Common myeloid progenitor, CD34-positive (primary cell): ENCODE measurements at places on chromosomes 1 and 21.

DNA sequence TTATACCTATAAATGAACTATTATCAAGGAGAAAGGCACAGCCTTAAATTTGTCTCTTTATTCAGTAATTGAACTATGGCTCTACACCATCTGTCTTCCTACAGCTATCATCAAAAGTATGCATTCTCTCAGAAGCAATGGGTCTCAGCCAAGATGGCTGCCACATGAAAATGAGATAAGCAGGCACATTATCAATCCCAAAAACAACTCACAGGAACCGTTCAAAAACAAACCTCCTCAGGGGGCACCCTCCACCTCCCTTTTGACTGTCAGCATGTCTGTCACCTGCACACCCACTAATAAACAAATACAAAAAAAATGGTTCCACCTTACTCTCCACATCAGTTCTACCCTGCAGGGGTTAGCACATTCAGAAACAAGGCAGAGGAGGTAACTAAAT, 23.6 kb downstream of the KIAA0319L start:
- DNase-seq: no peak

DNA sequence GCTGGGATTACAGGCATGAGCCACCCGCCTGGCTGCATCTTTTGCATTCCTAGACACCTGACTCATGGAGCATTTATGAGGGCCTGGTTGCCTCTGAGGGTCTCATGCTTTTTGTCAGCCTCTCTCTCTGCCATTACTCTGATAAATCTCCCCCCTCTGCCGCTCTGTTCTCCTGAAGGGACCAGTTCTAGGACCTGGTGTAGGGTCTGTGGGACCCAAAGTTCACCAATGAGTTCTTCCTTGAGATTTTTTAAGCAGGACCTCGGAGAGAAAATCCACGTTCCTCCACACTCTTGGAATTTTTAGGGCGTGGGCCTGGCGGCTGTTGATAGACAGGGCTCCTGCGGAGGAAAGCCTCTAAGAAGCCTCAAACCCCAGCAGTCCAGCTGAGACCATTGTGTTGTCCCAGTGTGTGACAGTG, 91.9 kb upstream of the ERRFI1 start:
- no peak for DNase-seq

DNA sequence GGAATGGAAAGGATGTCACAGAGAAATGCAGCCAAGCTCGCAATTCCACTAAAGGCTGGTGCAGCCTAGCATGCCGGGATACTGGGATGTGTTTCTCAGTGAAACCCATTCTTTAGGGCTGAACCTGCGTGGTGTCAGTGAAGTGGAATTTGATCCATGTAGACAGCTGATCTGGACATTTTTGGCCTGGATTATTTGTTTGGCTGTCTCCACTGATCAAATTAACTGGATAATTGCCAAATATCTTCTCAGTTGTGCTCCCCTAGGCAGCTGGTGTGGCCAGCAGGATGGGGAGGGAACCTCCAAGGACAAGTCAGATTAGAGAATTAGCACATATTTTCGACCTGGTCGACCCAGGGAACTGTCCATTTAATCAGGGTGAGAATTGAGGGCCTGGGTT, 318.4 kb downstream of the RPS6KC1 start:
- no peak for DNase-seq

DNA sequence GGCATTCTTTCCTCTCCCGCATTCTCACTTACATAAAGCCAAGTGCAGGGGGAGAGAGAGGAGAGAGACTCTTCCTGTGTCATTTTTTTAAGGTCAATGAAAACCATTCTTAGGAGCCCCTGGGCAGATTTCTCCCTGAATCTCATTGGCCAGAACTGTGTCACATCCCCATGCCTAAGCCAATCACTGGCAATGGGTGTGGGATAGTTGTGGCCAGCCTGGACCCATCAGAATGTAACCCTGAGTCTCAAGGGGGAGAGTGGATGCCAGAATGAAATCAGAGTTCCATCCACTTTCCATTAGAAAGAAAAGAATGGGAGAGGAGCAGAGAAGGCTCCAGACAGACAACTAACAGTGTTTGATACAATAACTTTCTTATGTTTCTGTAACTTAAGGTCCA, 31.2 kb upstream of the COQ8A start:
- DNase-seq: no peak

DNA sequence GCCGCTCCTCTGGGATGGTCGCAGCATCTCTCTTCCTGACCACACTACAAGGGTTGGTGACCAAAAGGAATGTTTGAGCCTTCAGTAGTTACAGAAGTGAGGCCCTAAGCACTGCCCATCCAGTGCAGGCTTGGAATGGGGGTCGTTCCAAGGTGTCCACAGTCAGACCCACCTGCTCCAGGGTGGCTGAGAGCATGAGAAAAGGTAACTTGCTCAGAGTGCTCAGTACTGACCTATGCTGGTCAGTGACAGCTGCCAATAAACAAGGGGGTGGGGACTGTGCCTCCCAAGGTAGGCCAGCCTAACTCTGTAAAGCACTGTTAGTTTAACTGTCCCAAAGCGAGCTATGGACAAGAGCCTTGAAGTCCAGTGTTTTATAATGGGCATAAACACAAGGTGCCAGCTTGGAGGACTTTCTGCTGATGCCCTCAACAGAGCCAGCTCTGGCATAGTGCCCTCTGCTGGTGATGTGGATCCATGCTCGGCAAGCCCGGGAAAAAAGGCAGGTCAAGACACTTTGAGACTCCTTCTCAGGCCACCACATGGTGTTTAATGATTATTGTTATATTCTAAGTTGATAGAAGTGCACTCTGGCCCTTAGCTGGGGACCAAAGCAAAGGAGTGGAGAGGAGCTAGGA, 78.1 kb upstream of the DNAH14 start:
- peak; percentile 59 for DNase-seq

GRCh38 chr1:36882536-36883285, 151.6 kb downstream of the GRIK3 start:
- DNase-seq: no peak

- DNase-seq: no peak
Observed at GRCh38 chr1:199747984-199748383, 279.5 kb upstream of the NR5A2 start.

- no peak for DNase-seq
Observed at GRCh38 chr1:83746234-83746633, 252.7 kb downstream of the TTLL7 start.

DNA sequence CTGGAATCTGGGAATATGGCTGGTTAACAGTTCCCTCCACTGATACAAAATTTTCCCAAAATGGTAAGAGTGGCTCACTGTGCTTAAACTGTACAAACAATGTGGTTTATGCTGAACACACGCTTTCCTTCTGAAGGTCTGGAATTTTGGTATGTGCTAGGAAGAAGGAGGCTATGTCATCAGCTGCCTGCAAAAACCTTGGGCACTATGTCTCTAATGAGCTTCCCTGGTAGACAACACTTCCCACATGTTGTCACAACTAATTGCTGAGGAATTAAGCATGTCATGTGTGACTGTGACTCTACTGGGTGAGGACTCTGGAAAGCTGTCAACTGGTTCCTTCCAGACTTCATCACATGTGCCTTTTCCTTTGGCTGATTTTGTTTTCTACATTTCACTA, 29.2 kb downstream of the IPP start:
- no peak for DNase-seq

DNA sequence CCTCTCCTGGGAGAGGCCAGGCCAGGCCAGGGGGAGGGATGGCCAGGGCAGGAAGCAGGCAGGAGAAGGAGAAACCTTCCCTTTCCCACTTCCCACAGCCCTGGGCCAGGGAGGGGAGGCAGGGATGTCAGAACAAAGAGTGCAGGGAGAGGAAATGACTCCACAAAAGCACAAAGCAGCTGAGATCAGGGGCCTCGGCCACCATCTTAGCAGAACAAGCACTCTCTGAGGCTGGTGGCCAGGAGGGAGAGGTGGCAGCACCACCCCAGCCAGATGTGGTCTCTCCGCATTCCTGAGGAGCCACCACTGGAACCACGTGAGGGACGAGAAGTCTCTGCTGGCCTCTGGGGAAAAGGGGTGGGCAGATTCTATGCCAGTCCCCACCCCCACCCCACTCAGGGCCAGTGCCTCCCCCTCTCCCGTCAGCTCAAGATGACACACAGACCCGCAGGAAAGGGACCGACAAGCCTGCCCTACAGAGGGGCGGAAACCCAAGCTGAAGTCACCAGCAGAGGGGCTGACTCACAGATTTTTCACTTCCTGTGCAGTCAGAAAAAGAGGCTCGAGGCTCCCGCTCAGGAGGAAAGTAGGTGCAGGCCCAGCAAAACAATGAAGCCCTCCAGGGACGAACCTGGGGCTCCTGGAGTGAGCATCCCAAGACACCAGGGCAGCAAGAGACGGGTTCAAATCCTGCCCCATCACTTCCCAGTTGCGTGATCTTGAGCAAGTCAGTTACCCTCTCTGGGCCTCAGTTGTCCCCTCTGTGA, 24.1 kb upstream of the ALDH4A1 start:
- peak; percentile 99 for DNase-seq

DNA sequence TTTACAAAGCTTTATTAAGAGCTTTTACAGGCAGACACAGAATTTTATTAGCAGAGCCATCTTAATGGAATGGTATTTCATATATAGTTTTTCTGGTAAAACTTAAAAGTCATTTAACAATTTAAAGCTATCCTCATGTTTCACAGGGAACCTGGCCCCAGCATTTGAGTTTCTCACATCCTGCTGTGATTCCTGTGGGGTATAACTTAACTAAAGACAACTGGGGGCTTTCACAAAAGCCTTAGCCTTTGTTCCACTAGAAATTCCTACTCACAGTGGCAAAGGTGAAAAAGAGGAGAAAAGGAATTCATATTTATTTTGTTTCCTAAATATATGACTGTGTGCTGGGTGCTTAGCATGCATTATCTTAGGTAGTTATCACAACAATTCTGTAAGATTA, 233.9 kb downstream of the DENND1B start:
- DNase-seq: no peak

GRCh38 chr1:158810311-158810710, 20.8 kb upstream of the MNDA start:
- no peak for DNase-seq

- no peak for DNase-seq
Observed at GRCh38 chr1:69195136-69195535, 372.6 kb upstream of the LRRC7 start.

DNA sequence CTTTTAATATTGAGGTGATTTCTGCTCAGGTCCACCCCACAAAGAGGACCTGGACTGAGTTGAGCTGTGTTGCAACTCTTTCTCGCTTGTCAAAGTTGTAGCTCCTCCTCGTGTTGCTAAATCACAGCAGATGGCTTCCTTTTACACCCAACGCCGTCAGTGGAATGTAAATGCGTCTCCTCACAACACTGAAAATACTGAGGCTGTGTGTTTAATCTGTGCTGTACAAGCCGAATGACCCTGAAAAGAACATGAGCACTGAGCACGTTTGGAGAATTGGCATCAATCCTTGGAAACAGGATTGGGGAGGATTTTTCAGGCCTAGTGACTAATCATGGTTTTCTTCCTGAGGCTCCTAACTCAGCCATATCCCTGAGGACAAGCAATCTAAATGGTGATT, 196.0 kb downstream of the CRB1 start:
- peak; percentile 33 for DNase-seq

- DNase-seq: no peak
Observed at GRCh38 chr1:50955116-50955515, 5.0 kb downstream of the FAF1 start.

DNA sequence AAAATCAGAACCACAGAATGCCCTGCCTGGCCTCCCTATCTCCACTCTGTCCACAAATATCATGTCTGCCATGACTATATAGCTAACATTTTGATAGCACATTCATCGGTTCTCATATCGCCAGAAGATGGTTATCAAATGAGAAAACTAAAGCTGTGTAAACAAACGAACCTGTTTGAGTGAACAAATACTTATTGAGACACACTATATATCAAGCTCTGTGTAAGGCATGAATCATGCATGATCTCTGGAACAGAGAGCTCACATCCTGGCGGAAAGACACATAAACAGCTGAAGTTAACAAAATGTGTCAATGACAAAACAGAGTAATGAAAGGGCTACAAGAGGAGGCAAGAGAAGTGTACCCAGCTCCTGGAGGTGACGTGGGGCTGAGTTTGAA, 13.1 kb downstream of the KCND3 start:
- no peak for DNase-seq

DNA sequence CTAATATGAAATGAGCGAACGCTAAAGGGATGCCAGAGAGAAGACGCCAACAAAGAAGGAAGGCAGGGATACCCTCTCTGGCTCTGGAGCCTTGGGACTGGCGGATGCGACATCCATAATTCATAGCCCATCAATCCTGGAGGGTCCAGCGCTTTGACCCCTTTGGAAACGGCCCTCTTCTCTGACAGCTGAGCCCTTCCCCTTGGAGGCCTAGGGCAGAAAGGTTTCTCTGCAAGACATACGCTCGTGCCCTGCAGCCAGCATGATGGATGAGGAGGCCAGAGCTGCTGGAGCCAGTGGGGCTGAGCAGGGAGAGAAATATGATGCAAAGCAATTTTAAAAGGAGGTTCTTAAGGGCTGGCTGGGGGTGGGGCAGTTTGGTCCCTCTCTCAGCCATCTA, 22.2 kb downstream of the OPTC start:
- no peak for DNase-seq

DNA sequence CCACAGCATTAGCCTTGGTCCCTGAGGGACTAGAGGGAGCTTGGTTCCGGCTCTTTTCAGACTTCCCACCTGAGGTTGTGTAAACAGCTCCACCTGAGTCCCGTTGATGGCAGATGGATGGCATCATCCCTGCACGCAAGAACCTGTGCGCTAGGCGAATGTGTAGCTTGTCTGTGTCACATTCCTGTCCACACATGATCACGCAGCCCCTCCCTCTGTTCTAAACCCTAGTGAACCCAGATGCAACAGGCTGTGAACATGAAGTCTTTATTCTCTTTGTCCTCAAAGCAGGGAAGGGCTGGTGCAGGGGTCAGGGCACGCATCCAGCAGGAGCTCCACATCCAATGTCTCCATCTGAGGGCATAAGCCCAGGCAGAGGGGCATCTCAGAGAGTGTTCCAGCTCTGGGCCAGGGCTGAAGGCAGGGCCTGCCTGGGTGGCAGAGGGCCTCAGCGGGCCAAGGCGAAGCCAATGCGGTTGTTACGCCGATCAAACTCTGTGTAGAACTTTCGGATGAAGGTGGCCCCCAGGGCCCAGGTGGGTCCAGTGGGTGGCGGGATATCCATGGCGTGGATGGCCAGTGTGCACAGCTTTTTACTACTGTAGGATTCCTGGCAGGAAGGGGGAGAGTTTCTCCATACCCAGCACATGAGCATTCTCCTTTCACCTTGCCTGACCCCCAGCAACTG, 2.9 kb upstream of the ETNK2 start:
- DNase-seq: no peak

DNA sequence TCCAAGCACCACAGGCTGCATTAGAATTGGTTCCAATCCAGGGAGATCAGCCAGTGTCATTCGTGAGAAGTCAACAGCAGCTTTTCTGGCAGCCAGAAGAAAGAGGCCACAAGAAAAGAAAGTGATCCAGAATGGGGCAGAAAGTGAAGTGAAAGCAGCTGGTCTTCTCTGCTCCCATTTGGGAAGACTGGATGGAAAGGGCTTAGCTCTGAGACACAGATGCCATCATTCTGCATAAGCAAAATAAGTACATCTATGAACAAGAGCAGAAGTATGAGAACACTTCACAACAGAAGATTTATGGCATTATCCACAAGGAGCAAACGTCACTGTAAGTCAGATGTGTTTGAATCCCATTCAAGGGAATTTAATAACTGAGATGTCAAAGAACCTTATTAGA, 326.5 kb upstream of the ESRRG start:
- no peak for DNase-seq

- DNase-seq: no peak
Observed at GRCh38 chr1:202701200-202701599, 9.1 kb downstream of the SYT2 start.
